LHCN-M2 (cell line): ENCODE measurements at places on chromosomes 6 and 20. TPM values are rescaled to one million over a fixed set of nuclear protein-coding genes. Genes with fewer than 3 reads are reported as not detected.

CST5 gene
- total RNA-seq = not detected in 2 replicates

TFEB gene
- total RNA-seq = 2.4 and 3.6 TPM in 2 replicates

- DNase-seq = no peak
Measured at GRCh38 chr20:19802492-19803158, 44.6 kb downstream of the RIN2 start.

DNA sequence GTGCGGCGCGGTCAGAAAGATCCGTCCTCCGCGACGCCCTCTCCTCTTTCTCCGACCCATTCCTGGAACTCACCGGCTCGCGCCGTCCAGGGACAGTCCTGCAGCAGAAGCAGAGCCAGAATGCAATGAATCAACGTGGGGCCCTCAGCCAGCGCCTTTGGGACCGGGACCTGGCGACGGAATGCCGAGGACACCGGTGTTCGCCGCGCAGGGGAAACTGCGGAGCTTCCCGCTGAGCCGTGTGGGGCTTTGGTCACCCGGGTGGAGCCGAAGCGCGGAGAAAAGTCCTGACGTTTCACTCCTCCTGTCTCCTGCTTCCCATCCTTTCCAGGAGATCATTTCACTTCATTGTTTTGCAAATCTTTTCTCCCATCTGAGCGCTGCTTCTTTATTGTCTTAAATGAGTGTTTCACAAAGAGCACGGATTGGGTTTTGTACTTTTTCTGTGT lies 26.5 kb downstream of the ULBP1 start:
- DNase-seq = no peak

SLC25A27 gene
- 0.58 and 2.1 TPM in 2 replicates for total RNA-seq

- DNase-seq = no peak
Measured at GRCh38 chr6:47027315-47027714, 14.8 kb downstream of the ADGRF1 start.

DOK5 gene
- total RNA-seq = not detected in 2 replicates

- no peak for DNase-seq
Measured at GRCh38 chr20:20393207-20394120, 25.6 kb downstream of the INSM1 start.

DNA sequence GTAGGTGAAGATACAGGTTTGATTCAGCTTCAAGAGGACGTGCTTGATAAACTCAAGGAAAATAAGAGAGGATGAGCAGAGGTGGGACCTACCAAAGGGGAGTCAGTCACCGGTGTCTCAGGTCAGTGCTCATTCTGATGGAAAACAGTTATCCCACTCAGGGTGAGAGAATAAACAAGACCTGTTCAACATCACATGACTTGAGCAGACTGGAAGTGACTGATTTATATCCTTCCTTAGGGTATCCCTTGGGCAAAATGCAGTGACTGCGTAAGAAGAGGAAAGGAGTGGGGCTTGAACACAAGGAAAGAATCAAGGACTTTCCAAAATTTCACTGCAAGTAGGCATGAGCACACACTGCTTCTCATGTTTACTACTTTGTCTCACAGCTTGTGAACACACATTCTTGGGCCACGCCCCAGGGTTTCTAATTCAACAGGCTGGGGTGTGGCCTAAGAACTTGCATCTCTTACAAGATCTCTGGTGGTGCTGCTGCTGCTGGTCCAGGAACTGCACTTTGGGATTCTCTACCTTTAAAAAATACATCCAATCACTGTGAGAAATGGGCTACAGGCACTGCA lies 11.6 kb downstream of the CST3 start:
- peak; percentile 54 for DNase-seq

DNA sequence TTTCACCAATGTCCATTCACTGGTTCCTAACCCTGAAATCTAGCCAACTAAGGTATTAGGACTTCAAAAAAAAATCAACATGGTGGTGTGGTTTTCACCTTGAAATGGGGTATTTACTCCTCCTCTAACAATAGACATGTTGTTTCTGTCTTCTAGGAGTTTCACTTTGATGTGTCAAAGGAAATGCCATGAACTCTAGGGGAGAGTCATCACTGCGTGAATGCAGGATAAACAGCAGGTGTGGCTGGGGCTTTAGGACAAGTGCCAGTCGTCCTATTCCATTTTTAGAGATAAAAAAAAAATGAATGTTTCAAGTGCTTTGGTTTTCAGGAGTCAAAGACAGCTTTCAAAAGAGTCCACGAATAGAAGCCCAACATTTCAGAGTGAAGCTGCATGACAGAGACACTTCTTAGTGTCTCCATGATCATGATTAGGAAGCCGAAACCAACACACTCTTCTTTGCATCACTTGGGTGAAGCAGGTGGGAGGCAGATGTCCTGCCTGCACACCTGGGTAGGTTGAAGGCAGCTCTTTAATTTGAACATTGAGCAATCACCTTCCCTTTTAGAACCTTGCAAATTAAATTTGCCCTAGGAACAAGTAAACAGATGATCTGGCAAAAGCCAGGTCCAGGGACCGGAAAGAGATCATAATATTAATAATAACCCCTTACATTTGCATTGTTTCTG lies 328.5 kb upstream of the PRDM1 start:
- DNase-seq = peak; percentile 66

FERMT1 gene
- total RNA-seq = 6.1 and 8.3 TPM in 2 replicates

- no peak for DNase-seq
Measured at GRCh38 chr6:148261470-148261869, 81.2 kb upstream of the SASH1 start.

LBP gene
- not detected in 2 replicates for total RNA-seq

DNA sequence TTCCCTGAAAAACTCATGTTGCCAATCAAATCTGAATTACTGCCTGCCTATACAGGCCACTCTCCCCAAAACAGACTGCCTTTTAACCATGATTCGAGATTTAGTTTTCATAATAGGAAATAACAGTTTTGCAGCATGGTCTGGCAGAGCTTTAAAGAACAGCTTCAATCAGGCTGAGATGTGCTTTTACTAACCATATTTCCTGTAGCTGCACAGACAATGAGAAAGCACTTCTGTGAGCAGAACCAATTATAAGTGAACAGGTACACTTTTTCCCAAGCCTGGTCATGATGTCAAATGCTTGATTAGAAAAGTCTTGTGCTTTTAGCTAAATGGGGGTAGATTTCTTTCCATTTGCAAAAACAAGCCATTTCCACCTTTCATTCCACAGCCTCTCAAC lies 108.2 kb downstream of the THEMIS start:
- no peak for DNase-seq

PHACTR1 gene
- total RNA-seq = 11.0 and 12.0 TPM in 2 replicates

GRCh38 chr6:107698146-107698545 lies 126.0 kb downstream of the SCML4 start:
- peak; percentile 99 for DNase-seq

KCNG1 gene
- total RNA-seq = 0.34 and 0.71 TPM in 2 replicates

GRCh38 chr6:28558629-28559028 lies 32.9 kb downstream of the GPX5 start:
- no peak for DNase-seq

DNA sequence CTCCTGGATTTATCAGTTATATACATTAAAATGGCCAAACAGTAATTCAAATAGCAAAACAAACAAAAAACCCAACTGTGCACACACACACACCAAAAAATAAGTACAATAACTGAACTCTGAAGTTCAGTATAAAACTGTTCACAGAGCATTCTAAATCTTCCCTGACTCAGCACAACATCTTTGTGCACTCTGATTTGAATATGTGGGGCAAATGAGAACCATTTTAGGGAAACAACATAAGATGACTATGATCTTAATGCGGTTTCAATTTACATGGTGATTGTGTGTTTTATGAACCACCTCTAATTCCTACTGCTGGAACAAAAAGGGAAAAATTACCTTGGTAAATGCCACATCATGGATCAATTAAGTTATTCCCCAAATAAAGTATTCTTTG lies 41.7 kb downstream of the PLAGL1 start:
- no peak for DNase-seq

TMEM63B gene
- 38.2 and 39.0 TPM in 2 replicates for total RNA-seq

LAMP5 gene
- total RNA-seq = 0.98 and 1.0 TPM in 2 replicates

GRCh38 chr6:14108571-14109410 lies 8.8 kb upstream of the CD83 start:
- DNase-seq = no peak

GRCh38 chr20:10563935-10564492 lies 109.8 kb downstream of the JAG1 start:
- DNase-seq = no peak

GMPR gene
- total RNA-seq = 4.9 and 6.0 TPM in 2 replicates
